Stimulated activated CD4-positive, alpha-beta T cell treated with anti-CD3 and anti-CD28 coated beads, Interleukin-1b, Interleukin-23, amount 100 ng/mL, for 24 hours (primary cell): ENCODE measurements at places on chromosomes 6 and 20.
A peak's percentile ranks its signal among the peaks of the same experiment; 100 is the strongest.

GRCh38 chr20:23153696-23154341 is 67.7 kb upstream of the CD93 start:
- DNase-seq, result no peak

- no peak for DNase-seq
These were observed 79.1 kb downstream of the RAMACL start for GRCh38 chr6:166507380-166507779.

DNA sequence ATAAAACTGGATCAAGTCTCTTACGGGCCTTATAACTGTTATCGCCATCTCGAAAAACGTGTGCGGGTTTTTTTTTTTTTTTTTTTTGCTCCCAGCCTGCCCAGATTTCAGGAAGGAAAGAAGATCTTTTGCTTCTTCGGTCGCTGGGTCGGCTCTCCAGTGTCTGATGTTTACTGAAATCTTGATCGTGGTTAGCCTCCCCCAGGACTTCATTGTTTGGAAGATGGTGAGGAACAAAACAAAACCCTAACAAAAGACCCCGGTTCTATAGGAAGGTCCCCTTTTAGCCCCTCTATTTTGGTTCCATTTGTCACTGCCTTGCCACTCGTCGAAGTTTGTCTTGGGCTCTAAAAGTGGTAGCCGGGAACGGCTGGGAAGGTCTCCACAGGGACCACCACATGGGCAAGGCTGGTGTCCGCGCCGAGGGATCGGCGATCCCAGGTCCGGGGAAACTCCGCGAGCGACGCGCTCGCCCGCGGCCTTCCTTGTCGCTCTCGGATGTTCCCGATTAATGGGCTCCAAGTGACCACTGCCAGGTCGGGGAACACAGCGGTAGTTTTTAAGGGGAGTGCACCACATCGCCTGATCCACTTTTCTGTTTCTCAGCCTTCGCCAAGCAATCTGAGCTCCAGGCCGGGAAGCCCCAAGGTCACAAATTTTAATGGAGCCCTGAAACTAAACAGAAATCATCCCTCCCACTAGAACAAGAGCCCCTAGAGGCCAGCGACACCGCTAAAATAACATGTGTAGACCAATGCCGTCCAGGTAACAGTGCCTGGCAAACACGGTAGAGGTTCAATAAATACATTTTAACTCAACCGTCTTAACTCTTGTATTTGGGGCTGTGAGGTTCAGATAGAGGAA is 27.0 kb downstream of the TRIM27 start:
- peak; percentile 15 for DNase-seq

DNA sequence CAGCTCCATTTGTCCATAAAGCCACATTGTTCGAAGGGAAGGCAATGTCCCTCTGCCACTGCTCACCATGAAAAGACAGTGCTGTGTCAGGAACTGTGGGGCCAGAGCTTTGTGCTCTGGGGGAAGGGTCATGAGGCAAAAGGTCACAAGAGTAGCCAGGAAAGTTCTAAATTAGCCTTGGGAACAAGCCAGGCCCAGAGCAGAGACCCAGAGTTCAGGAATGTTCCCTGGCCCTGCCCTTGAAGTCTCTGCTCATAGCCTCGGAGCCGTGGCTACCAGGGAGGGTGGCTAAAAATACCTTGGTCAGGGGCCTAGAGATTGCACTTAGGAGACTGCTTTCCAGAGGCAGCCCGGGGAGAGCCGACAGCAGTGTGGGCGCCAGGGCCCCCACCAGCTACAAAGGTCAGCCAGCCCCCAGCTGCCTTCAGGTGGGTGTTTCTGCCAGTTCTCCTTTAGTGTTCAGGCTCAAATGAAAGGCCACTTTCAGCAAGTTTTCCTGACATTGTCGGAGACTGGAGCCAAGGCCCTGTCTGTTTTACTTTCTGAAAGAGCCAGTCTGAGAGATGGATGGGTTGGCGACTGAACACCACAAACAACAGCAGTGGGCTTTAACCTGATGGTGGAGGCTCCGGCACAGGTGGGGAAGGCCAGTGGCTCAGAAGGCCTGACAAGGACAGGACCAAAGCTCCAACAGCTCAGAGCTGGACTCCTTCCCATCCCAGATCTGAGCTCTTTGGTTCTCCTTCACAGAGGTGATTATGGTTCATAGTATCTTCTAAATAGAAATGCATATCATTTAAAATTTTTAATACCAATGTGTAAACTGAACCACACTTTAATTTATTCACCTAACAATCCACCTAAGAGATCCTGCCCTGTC is 76.2 kb downstream of the CDH26 start:
- no peak for DNase-seq

DNA sequence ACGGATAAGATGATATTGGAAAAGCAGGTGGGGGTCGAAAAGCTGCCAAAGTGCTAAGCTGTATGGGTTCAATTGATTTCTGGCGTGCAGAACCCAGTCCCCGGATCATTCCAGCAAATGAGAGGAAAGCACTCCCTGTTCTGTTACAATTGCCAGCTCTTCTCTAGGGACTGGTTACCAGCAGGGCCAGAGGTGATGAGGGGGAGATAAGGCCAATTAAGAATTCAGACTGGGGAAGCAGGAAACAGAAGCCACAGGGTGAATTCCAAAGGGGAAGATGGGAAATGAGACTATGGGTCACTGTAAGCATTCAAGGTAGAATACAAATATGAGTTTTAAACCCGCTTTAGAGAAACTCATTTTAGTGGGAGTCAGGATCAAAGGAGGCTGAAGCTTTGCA is 349.4 kb upstream of the MAP3K7 start:
- no peak for DNase-seq

DNA sequence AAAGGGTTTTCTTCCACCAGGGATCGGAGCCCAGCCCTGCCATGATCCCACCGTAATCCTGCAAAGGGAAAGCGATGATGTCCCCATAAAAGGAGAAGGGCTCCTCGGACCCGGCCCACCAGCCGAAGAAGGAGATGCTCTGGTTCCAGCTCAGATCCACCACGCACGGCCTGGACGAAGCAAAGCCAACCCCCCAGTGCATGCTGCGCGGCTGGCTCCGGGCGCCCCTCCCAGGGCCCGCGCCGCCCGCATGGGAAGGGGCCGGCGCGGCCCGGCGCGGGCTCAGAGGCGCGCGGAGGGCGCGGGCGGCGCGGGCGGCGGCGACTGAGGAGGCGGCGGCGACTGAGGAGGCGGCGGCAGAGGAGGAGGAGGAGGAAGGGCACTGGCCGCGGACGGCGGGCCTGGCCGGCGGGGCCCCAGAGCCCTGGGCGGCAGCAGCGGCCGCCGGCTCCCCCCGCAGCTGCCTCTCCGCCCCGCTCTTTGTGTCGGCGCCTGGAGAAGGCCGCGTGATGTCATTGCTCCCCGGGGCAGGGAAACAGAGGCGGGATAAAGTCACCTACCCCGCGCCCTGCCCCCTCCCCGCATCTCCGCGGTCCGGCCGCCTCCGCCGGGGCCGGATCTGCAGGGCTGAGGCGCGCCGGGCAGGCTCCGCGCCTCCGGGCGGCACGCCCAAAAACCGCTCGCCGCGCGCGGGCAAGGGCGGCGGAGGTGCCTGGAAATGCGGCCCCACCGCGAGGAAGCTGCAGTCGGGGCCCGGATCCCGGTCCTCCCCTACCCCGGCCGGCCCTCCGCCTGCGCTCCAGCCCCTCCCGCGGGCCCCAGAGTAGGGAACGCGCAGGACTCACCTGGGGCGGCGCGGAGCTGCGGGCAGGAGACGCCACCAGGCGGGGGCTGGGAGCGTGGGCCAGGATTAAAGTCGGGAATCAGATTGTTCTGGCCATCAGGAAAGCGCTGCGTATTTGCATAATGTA is at the start of gene FAXC:
Gene FAXC (minus strand): TSS at position 504 of the 971 bp plus-strand sequence. CDS start 302 bp downstream, at position 202.
- DNase-seq, result no peak

GRCh38 chr6:113068570-113068969 is 721.4 kb downstream of the RFPL4B start:
- DNase-seq, result no peak

- no peak for DNase-seq
These were observed 31.4 kb downstream of the KCNK17 start for GRCh38 chr6:39282774-39283173.

DNA sequence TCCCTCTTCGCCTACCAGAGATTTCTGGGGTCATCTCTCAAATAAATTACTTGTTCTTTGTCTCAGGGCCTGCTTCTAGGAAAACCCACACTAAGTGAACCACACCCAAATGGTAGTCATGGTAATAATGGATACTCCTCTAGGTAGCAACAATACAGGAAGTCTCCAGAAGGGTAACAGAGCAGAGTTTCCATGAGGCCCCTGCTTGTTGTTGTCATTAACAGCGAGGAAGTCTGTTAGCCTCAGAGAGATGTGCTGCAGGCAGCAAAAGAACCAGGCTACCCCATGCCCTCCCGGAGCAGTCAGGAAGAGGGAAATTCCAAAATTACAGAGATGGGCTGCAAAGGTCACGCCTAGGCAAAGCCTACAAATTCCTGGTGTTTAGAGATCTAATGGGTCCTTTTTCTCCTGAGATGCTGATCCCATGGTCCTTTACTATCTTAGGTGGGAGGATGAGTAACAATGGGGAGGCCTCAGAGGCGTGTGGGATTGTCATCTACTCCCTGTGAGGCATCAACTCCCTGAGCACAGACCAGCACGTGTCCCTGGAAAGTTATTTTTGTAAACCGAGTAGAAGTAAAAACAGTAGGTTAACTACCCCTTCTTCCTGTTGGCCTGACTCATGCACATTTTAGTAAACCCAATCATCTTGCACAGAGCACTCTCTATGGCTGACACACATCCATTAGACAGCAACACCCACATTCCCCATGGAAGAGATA is 10.1 kb downstream of the ISM1 start:
- DNase-seq, result peak; percentile 21

DNA sequence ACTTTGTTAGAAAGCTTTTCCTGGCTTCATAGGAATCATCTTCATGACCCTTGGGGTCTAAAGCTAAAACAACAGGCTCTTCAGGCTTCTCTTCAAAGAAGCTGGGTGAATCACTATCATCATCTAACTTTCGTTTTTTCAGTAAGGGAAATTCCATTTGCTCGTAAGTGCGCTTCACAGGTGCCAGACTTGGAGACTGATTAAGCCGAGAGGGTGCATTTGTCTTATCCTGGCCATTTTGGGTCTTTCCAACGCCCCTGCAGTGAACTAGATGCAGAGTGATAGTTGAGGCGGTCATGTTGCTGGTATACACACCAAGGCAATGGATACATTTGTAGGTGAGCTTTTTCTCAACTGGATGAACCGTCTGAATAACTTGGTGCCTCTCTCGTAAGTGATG is 38.8 kb downstream of the ADNP start:
- no peak for DNase-seq

GRCh38 chr6:41586252-41587007 is 40.2 kb downstream of the FOXP4 start:
- no peak for DNase-seq

- DNase-seq, result no peak
These were observed 2.5 kb downstream of the CHD6 start for GRCh38 chr20:41615676-41616075.

GRCh38 chr6:168305096-168305749 is 14.4 kb downstream of the DACT2 start:
- DNase-seq, result no peak

- no peak for DNase-seq
These were observed 3.8 kb downstream of the PREX1 start for GRCh38 chr20:48823960-48824498.

- no peak for DNase-seq
These were observed 74.6 kb downstream of the PHACTR3 start for GRCh38 chr20:59678951-59679350.

DNA sequence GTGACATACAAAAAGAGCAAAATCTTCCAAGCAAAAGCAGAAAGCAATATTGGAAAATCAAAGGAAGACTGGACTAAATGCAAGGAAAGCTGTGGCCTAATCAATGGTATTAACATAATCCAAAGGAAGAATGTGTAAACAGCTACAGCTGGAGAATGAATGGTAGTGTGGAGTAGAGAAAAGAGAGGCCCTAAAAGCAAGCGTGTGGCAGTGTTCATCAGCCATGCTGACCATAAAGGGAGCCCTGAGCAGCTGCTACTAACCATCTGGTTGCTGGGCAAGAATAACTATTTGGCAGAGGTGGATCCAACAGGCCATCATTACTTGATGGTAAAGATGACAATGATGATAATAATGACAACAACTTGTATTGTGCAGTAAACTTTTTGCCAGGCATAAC is 148.5 kb upstream of the BEND6 start:
- DNase-seq, result no peak

- peak; percentile 30 for DNase-seq
These were observed 92.8 kb downstream of the CLIC5 start for GRCh38 chr6:45922728-45923351.

DNA sequence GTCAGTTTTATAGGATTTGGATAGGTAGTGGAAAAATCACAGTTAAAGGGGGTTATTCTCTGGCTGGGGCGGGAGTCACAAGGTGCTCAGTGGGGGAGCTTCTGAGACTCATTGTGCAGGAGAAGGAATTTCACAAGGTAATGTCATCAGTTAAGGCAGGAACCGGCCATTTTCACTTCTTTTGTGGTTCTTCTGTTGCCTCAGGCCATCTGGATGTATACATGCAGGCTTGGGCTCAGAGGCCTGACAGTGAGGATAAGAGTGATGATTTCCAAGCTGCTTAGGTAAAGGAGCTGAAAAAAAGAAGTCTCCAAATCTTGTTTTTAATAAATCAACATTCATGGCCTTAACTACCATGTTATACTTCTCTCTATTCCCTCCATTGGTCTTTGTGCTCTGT is 622.9 kb upstream of the ID4 start:
- DNase-seq, result no peak

DNA sequence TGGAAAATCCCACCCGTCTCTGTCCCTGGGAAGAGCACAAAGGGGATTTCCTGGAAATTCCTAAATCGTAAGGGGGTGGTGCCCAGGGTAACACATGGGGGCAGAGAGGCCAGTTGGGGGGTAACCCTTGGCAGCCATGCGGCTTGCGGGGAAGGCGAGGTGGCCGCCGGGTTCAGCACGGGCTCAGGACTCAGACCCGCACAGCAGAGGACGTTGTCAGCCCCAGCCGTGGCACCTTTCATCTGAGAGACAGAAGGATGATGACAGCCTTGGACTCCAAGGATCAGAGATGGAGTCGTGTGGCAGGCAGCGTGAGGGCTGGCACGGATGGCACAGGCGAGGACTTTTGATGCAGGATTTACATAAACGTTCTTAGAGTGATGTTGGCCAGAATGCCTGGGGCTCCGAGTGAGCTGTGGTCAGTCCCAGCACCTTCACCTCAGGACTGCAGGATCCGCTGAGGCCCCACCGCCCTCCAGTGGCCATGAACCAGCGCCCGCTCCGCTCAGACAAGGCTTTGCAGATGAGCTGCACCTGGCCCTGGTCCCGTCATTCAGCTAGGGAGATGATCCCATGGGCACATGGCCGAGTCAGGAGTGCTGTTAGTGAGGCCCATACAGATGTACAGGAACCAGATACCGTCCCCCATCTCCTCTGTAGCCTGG is 190.3 kb downstream of the TAF4 start:
- DNase-seq, result no peak

DNA sequence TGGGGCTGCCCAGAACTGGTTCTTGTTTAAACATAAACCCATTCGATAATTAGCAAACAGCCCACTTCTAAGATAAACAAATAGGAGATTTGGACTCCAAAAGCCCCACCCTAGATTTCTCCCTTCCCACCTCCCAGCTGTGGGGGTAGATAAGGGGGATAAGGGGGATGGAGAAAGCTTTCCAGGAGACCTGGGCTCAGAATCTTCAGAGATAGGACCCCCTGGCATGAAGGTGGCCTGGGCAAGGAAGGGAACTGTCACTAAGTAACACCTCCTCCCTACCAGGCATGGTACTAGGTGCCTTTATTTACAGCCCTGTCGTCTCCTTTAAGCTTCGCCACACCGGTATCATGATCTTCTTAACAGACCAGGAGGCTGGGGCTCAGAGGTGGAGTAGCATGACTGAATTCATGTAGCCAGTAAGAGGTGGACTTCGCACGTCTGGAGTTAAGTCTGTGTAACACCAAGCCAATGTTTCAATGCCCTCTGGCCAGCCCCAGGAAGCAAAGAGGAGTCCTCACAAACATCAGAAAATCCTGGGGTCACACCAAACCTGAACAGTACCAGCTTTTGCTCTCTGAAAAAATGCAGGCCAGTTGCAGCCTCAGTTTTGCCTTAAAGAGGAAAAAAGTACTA is 4.6 kb downstream of the SDC4 start:
- DNase-seq, result no peak
